ENCODE measurements at places on chromosomes 5 and 9.

DNA sequence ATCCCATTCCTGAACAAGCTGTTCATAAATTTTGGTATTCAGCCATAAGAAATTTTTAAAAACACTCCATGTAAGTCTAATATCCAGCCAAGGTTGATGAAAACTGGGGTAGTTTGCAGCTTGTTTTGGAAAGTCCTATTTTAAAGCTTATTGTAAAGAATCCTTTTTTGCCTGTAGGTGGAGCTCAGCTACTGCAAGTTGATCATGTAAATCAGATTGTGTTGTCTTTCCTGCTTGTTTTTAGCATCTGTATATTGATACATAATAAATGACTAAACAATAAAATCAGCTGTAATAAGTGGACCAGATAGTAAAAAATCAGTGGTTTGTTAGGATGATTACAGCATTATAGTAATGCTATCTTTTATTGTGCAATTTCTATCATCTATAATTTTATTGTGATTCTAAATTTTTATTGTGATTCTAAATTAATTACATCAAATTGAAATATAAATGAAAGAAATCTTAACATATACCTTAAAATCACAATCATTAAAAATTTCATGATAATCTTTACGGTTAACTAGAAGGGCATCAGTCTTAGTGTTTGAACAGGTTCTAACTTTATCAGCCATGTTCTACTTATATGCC is 42.4 kb downstream of the CWC27 start:
- DNase-seq = no peak

- no peak for DNase-seq
Observed at GRCh38 chr5:142222225-142222865, 102.5 kb downstream of the SPRY4 start.

DNA sequence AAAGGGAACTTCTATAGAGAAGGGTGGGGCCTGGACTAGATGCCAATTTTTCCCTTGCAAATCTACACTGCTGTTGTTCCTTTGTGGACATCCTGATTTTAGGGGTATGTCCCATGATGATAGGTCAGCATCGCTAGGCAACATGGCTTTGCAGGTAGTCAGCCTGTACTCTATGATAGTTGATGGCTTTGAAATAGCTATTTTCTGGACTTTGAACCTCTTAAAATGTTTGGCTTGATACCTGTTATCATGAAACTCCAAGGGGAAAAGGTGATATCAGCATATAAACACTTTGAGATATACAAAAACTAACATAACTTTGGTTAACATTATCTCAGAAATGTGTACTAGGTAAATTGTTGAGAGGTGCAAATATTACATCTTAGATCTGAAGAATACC is 533.2 kb downstream of the CTNND2 start:
- DNase-seq = no peak

- no peak for DNase-seq
Observed at GRCh38 chr5:56190497-56190896, 42.6 kb downstream of the ANKRD55 start.

DNA sequence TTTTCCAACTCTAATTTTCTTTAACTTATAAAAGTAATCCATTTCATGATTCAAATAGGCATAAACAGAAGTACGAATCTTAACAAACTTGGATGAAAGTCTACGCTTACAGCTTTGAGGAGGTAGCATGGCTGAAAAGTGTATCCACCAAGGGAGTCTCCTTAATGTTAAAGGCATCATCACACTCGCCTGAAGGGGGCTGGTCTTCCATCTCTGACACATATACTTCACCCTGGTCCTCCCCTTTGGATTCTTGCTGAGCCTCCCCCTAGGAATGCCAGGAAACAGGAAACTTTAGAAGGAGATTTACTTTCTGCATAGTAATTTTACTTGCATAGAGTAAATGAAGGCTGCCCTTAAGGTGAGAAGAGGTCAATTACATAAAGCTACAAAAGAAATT is 10.3 kb upstream of the NME5 start:
- DNase-seq = no peak
